ENCODE measurements at places on chromosomes 7 and 10.

GRCh38 chr7:140229591-140230515 lies 53.1 kb upstream of the KDM7A start:
- DNase-seq = peak; percentile 63
- peak overlapping the region; percentile 77 for H3K4me3 ChIP-seq
- H3K36me3 ChIP-seq = peaks cover 3% of the 10 kb centered on the region

DNA sequence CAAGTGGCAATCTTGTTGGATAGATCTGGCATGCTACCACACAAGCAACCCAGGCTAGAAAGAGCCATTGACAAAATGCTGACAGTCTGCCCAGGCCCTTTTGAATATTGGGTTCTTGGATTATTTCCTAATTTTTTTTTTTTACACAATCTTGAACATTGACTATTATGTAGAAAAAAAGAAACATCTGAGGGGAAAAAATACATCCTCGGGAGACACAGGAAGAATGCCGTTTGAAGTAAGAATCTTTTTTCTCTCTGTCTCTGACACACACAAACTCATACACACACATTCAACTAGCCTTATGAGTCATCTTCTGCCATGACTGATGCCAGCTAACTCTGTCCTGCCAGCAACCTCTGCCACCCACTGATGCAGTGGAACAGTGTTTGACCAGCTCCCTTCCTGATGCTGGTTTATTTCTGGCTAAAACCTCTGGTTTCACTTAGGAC lies 47.2 kb downstream of the SORBS1 start:
- H3K27ac ChIP-seq = no peak overlapping the region
- H3K4me3 ChIP-seq = no peak overlapping the region
- no peaks in the 10 kb centered on the region for H3K36me3 ChIP-seq
- H3K27me3 ChIP-seq = peaks cover 5% of the 10 kb centered on the region

DNA sequence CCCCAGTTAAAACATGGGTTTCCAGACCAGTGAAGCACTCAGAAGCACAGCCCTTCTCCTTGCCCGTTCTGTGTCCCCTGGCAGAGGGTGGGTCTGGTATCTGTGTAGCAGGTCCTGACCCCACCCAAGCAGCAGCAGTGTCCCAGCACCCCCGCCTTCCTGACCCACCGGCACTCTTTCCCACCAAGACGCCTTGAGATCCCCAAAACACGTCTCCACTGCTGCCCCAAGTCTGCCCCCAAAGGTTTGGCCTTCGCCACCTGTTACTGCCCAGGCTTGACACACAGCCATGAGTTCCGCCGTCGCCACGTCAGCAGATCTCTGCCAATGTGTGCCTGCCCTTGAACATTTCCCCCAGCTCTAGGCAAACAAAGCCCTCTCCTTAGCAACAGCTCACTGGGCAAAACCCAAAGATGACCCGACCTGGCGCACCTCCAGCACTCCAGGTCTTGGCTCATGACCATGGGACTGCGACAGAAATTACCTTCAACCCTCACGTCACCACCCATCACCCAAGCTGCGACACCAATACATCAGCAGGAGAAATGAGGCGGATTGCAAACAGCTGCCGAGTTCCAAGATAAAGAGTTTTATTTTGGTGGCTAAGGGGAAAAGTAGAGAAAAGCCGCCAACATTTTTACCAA lies 75.6 kb downstream of the CTBP2 start:
- H3K27ac ChIP-seq = no peak overlapping the region
- H3K36me3 ChIP-seq = no peaks in the 10 kb centered on the region

- no peaks in the 10 kb centered on the region for H3K36me3 ChIP-seq
- no peak overlapping the region for H3K4me3 ChIP-seq
- H3K27ac ChIP-seq = no peak overlapping the region
- peak; percentile 13 for DNase-seq
Measured at GRCh38 chr7:147245274-147245673, 1128.7 kb downstream of the CNTNAP2 start.

DNA sequence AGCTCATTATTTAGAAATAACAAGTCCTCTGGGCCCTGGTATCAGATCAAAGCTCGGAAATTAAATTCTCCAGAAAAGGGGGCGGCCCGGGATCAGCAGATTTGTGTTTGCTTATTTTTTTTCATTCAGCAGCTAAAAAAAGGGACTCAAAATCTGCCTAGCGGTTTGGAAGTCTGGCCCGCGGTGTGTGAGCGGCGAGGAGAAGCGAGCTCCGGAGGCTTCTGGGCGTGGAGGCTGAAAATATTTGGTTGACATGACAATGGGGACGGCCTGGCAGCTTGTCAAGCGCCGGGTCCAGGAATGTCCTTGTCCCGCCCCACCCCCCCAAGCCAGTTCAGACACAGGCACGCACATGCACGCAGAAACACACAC lies 43.4 kb downstream of the FOXL3 start:
- H3K4me1 ChIP-seq = peaks cover 3% of the 10 kb centered on the region
- H3K36me3 ChIP-seq = no peaks in the 10 kb centered on the region
- DNase-seq = no peak
- no peak overlapping the region for H3K27ac ChIP-seq

GRCh38 chr7:33185786-33186185 lies 56.4 kb downstream of the BBS9 start:
- H3K27me3 ChIP-seq = no peaks in the 10 kb centered on the region
- no peak for DNase-seq
- H3K27ac ChIP-seq = no peak overlapping the region
- no peak overlapping the region for H3K4me3 ChIP-seq
- peaks cover 5% of the 10 kb centered on the region for H3K4me1 ChIP-seq

GRCh38 chr10:125174360-125174759 lies 14.0 kb upstream of the CTBP2 start:
- H3K27me3 ChIP-seq = peaks cover 12% of the 10 kb centered on the region
- H3K36me3 ChIP-seq = no peaks in the 10 kb centered on the region
- no peak overlapping the region for H3K4me3 ChIP-seq
- no peak for DNase-seq

- no peaks in the 10 kb centered on the region for H3K36me3 ChIP-seq
- H3K4me1 ChIP-seq = no peaks in the 10 kb centered on the region
- no peaks in the 10 kb centered on the region for H3K27me3 ChIP-seq
- DNase-seq = no peak
- no peak overlapping the region for H3K27ac ChIP-seq
- no peak overlapping the region for H3K4me3 ChIP-seq
Measured at GRCh38 chr7:15464667-15465121, 97.1 kb downstream of the AGMO start.

- H3K4me3 ChIP-seq = no peak overlapping the region
- no peak for DNase-seq
- H3K36me3 ChIP-seq = no peaks in the 10 kb centered on the region
- H3K27me3 ChIP-seq = no peaks in the 10 kb centered on the region
- H3K27ac ChIP-seq = no peak overlapping the region
Measured at GRCh38 chr10:44557596-44558191, 172.8 kb upstream of the CXCL12 start.

DNA sequence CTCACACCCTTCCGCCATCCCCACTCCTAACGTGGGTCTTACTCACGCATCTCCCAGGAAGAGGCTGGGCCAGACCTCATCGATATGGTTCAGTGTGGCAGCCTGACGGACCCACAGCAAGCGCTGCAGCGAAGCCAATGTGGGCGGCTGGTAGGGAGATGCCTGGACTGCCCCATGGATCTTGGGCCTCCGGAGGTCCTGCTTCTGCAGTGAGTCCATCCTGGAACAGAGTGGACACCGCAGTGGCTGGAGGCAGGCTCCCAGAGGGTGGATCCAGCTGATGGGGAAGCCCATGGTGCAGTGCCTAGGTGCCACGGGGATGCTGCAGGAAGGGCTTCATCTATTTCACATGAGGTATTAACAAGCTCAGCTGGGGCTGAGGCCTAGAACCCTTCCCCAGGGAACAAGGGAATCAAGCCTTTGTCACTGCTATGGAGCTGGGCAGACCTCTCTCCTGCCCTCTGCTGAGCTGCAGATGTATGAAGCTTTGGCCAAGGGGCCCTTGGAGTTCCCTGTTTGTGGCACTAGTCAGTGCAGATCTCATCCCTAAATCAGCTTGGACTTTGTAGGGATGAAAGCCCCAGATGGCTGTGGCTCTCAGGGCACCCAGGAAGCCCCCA lies 13.7 kb upstream of the SAMD8 start:
- no peak for DNase-seq
- no peak overlapping the region for H3K4me3 ChIP-seq
- H3K27me3 ChIP-seq = no peaks in the 10 kb centered on the region
- H3K36me3 ChIP-seq = no peaks in the 10 kb centered on the region

DNA sequence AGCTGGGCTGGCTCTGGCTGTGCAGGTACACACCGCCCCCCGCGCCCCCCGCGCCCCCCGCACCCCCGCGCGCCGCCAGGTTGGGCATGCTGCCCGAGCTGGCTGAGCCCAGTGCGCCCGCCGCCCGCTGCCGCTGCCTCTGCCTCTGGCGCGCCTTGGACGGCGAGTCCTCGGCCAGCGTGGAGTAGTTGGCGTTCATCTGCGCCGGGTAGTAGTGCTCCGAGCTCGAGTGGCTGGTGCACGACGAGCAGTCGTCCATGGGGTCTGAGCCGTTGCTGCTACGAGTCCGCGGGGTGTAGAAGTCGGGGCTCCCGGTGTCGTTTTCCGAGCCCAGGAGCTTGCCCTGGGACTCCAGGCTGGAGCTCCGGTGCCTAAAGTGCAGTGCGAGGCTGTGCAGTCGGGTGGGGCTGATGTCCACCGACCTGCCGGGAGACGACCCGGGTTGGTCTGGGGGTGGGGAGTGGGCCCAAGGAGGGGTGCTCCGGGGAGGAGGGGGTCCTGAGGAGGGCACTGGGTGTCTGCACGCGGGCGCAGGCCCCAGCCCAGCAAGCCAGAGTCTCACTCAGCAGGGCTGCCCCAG lies 70.4 kb downstream of the PRPF18 start:
- H3K4me1 ChIP-seq = peaks cover 17% of the 10 kb centered on the region
- no peak overlapping the region for H3K27ac ChIP-seq
- H3K27me3 ChIP-seq = no peaks in the 10 kb centered on the region
- no peak overlapping the region for H3K4me3 ChIP-seq
- H3K36me3 ChIP-seq = no peaks in the 10 kb centered on the region

GRCh38 chr7:12152196-12152918 lies 58.7 kb upstream of the TMEM106B start:
- DNase-seq = no peak
- no peaks in the 10 kb centered on the region for H3K27me3 ChIP-seq
- H3K36me3 ChIP-seq = no peaks in the 10 kb centered on the region
- H3K4me1 ChIP-seq = no peaks in the 10 kb centered on the region
- no peak overlapping the region for H3K4me3 ChIP-seq
- no peak overlapping the region for H3K27ac ChIP-seq

GRCh38 chr10:118511711-118512110 lies 83.7 kb downstream of the PRLHR start:
- no peak overlapping the region for H3K27ac ChIP-seq
- H3K4me1 ChIP-seq = peaks cover 3% of the 10 kb centered on the region
- DNase-seq = no peak
- no peak overlapping the region for H3K4me3 ChIP-seq
- H3K27me3 ChIP-seq = peaks cover 11% of the 10 kb centered on the region
- no peaks in the 10 kb centered on the region for H3K36me3 ChIP-seq

GRCh38 chr7:68733219-68734153 lies 864.8 kb upstream of the AUTS2 start:
- no peak for DNase-seq
- H3K27ac ChIP-seq = no peak overlapping the region
- H3K27me3 ChIP-seq = no peaks in the 10 kb centered on the region
- no peak overlapping the region for H3K4me3 ChIP-seq
- H3K4me1 ChIP-seq = no peaks in the 10 kb centered on the region

DNA sequence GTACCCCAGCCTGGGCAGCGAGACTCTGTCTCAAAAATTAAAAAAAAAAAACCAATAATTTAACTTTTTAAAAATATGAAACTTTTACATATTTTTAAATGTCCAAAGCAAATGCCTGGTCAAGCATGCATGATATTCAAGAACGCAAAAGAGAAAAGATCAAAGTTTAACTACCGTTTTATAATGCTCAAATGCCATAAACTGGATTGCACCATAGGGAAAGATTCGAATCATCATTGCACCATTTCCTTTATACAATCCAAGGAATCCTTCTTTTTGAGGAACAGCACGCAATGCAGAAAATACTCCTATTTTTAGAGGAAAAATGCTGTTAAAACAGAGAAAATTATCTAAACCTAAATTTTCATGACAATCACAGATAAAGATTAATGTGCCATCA lies 20.9 kb downstream of the SLC25A16 start:
- H3K4me3 ChIP-seq = no peak overlapping the region
- H3K36me3 ChIP-seq = peaks cover 3% of the 10 kb centered on the region
- H3K27ac ChIP-seq = no peak overlapping the region
- DNase-seq = no peak

- no peak overlapping the region for H3K27ac ChIP-seq
- H3K27me3 ChIP-seq = peaks cover 1% of the 10 kb centered on the region
- no peaks in the 10 kb centered on the region for H3K36me3 ChIP-seq
- peaks cover 5% of the 10 kb centered on the region for H3K4me1 ChIP-seq
- no peak for DNase-seq
Measured at GRCh38 chr10:64037071-64037661, 516.0 kb downstream of the REEP3 start.

DNA sequence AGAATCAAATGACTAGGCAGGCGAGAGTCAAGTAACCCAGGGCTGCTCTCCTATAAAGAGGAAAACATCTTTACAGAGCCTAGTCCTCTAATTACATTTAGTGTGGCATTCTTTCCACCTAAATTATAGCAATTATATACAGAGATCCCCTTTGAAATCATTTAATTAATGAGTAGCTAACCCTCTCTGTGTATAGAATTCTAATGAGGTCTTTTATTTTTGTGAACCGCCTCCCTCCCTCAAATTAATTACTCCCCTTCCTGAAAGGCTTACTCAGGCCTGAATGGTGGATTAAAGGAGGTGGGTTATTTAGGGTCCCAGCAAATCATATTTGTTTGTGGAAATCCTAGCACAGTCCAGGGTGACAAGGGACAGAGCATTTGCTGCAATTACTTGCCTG lies 551.8 kb downstream of the SORCS3 start:
- H3K27ac ChIP-seq = no peak overlapping the region
- H3K4me1 ChIP-seq = no peaks in the 10 kb centered on the region
- H3K36me3 ChIP-seq = no peaks in the 10 kb centered on the region
- no peaks in the 10 kb centered on the region for H3K27me3 ChIP-seq

DNA sequence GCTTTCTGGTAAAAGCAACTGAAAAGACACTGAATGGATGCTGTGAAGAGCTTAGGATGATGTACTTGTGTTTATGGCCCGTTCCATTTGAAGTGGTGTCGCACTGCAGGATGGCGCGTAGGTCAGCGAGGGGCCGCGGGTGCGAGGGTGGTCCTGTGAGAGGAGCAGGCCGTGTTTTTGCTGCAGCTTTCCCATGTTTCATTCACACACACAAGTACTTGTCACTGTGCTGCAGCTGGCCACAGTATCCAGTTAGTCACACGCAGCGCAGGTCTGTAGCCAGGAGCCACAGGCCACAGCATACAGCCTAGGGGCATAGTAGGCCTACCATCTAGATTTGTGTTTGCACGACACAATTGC lies 23.2 kb downstream of the WIPI2 start:
- H3K4me3 ChIP-seq = no peak overlapping the region
- peaks cover 18% of the 10 kb centered on the region for H3K36me3 ChIP-seq
- H3K4me1 ChIP-seq = no peaks in the 10 kb centered on the region
- no peak for DNase-seq

Measured in activated naive CD8-positive, alpha-beta T cell treated with anti-CD3 and anti-CD28 coated beads, Interleukin-2, amount 50 U/mL, for 24 hours (primary cell).